ENCODE measurements at places on chromosomes 1 and 21. TPM values are rescaled to one million over a fixed set of nuclear protein-coding genes. Genes with fewer than 3 reads are reported as not detected.

DNA sequence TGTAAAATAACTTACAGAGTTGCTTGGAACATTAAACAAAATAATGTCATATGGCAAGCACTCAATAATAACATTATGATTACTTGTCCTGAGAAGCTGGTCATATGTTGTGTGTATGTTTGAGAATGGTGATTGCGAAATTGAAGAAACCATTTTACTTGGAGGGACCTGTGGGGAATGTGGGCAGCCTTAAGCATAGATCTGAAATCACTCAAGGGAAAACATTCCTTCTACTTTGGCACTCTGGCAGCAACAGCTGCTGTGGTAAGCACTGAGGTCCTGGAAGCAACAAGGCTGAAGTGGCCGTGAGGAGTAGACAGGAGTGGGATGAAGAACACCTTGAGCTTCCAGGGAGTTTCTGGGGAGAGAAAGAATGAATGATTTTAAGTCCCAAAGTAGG, 165.4 kb upstream of the ADAMTS5 start:
- no peak for DNase-seq

DNA sequence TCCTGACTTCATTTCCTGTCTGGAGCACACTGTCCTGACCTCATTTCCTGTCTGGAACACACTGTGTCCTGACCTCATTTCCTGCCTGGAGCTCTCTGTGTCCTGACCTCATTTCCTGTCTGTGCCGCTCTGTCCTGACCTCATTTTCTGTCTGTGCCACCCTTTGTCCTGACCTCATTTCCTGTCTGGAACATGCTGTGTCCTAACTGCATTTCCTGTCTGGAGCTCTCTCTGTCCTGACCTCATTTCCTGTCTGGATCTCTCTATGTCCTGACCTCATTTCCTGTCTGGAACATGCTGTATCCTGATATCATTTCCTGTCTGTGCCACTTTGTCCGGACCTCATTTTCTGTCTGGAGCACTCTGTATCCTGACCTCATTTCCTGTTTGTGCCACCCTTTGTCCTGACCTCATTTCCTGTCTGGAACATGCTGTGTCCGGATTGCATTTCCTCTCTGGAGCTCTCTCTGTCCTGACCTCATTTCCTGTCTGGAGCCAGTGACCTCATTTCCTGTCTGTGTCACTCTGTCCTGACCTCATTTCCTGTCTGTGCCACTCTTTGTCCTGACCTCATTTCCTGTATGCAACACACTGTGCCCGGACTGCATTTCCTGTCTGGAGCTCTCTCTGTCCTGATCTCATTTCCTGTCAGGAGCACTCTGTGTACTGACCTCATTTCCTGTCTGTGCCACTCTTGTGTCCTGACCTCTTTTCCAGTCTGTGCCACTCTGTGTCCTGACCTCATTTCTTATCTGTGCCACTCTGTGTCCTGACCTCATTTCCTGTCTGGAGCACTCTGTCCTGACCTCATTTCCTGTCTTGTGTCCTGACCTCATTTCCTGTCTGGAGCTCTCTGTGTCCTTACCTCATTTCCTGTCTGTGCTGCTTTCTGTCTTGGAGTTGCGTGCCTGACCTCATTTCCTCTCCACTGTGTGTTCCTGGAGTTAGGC, 27.6 kb downstream of the SKI start:
- no peak for DNase-seq

- no peak for DNase-seq
Observed at GRCh38 chr21:34715518-34715917, 46.7 kb downstream of the CLIC6 start.

- DNase-seq, result no peak
Observed at GRCh38 chr21:28333578-28334075, 659.0 kb downstream of the LTN1 start.

DNA sequence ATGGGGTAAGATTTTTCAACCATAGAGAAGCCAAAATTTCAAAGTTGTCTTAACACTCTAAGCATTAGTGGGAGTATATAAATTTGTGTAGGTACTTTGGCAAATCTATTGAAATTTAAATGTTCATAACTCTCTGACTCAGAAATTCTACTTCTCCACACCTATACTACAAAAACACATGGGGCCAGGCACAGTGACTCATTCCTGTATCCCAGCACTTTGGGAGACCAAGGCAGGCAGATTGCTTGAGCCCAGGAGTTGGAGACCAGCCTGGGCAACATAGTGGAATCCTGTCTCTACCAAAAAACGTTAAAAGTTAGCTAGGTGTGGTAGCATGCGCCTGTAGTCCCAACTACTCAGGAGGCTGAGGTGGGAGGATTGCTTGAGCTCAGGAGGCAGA, 41.3 kb upstream of the RAVER2 start:
- DNase-seq, result no peak

DNA sequence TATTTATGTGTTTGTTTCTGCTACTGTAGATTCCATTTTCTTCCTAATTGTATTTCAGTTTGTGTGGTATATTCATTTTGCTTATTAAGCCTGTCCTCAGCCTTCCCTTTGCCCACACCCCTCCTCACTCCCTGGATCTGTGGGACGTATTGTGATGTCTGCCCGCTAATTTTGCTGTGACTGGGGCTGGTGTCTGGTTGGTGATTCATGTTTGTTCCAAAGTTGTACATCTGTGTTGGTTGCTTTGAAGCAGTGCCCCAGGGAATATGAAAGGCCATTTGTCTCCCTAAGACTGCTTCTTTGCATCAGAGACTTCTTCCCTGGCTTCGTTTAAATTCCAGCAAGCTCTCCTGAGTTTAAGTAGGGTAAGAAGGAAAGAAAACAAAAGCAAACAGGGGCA, 289.5 kb upstream of the SGIP1 start:
- no peak for DNase-seq

DNA sequence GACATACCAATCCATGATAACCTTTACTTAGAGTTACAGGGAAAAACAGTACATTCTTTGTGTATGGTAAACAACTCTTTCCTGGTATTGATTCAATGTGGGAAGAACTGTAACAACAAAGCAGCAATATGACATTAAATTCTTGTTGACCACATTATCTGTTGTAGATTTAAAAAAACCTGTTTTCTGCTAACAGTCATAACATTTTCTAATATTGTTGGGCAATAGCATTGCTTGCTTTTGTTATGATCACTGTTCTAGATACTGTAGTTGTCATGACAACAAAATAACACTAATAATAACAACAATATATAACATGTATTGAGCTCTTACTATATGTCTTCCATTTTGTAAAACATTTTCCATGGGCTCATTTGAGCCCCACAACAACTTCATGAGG, 54.2 kb downstream of the PDE4B start:
- no peak for DNase-seq

DNA sequence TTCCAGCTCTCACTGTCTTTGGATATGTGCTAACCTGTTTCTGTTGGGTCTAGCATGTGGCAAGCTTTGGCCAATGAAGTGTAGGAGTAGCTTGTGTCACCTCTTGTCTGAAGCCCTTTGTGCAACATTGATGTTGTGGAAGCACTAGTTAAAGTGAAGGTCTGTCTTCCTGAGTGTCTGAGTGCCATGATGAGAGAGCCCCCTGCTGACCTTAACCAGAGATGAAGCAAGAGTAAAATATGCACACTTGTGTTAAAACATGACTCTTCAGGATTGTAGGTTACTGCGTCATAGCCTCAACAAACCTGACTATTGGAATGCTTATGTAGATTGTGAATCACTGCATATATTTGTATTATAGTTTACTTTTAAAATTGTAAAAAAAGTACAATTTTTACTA, 103.7 kb downstream of the NCAM2 start:
- no peak for DNase-seq

GRCh38 chr1:19644395-19644680, 227 bp downstream of the NBL1 start:
- DNase-seq, result no peak

DNA sequence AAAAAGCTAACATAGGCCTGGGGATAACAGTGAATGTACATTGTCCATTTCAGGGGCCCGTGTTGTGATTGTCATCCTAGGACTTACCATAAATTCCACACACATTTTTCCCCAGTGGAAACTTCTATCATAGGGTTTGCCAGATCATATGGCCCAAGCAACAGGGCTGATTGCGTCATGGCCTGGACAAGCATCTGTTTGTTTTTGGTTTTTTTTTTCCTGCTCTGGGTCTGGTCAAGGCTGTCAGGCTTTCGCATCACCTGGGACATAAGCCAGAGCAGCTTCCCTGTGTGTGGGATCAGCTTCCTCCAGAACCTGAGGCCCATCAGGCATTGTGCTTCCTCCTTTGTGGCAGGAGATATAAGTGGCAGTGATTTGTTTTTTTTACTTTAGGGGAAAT, 598.5 kb upstream of the USP24 start:
- DNase-seq, result peak; percentile 44

DNA sequence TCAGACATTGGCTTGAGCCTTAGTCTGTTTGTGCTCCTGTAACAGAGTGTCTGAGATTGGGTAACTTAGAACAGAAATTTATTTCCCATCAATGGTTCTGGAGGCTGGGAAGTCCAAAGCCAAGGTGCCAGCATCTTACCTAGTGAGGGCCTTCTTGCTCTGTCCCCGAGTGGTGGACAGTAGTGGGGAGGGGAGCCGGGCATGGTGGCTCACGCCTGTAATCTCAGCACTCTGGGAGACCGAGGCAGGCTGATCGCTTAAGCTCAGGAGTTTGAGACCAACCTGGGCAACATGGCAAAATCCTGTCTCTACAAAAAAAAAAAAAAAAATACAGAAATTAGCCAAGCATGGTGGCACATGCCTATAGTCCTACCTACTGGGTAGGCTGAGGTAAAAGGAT, 336.5 kb upstream of the VAMP3 start:
- no peak for DNase-seq

DNA sequence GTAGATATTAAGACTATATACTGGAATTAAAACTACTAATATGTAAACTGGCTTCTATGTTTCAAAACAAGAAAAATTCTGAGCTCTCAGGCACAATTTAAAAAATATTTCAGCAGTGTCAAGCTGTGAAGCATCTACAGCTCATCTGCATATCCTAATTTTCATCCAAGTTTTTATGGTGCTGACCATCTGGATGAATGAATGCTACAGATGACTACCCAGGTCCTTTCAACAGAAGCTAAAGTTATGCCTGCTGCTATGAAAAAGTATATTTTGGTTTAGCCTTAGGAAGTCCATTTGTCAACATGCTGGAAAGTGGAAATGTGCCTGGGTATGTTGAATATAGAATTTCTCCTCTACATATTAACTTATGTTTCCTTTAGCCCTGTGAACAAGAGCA, 206.9 kb downstream of the NEGR1 start:
- DNase-seq, result no peak

DNA sequence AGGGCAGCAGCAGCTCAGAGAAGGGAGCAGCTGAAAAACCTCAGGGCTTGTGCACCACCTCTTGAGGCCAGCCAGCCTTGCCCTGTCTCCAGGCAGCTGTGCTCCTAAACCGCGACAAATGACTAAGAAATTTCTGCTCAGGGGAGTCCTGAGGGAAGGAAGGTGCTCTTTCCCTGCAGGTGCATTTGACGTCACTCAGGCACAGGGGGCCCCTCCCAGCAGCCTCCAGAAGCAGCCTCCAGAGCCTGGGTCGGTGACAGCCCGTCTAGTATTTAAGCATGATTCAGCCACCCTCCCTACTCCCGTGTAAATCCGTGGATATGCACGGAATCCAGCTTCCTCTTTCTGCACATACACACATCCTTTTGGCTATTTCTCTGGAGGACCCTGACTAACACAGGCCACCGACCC, 560.5 kb downstream of the KIF26B start:
- DNase-seq, result no peak

- DNase-seq, result no peak
Observed at GRCh38 chr1:115594600-115594999, 47.2 kb upstream of the VANGL1 start.

DNA sequence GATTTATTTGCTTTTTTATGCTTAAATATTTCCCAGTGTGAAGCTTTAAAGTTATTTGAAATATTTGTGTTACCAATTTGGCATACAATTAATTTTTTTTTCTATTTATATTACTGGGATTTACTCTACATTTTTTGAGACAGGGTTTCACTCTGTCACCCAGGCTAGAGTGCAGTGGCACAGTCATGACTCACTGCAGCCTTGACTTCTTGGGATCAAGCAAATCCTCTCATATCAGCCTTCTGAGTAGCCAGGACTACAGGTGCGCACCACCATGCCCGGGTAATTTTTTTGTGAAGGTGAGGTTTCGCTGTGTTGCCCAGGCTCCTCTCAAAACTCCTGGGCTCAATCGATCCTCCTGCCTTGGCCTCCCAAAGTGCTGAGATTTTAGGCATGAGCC, 39.5 kb downstream of the BACH1 start:
- DNase-seq, result no peak

GRCh38 chr1:153350321-153350957, 1.8 kb upstream of the PGLYRP4 start:
- no peak for DNase-seq

GRCh38 chr1:236342403-236343245, 51.5 kb upstream of the EDARADD start:
- no peak for DNase-seq

DNA sequence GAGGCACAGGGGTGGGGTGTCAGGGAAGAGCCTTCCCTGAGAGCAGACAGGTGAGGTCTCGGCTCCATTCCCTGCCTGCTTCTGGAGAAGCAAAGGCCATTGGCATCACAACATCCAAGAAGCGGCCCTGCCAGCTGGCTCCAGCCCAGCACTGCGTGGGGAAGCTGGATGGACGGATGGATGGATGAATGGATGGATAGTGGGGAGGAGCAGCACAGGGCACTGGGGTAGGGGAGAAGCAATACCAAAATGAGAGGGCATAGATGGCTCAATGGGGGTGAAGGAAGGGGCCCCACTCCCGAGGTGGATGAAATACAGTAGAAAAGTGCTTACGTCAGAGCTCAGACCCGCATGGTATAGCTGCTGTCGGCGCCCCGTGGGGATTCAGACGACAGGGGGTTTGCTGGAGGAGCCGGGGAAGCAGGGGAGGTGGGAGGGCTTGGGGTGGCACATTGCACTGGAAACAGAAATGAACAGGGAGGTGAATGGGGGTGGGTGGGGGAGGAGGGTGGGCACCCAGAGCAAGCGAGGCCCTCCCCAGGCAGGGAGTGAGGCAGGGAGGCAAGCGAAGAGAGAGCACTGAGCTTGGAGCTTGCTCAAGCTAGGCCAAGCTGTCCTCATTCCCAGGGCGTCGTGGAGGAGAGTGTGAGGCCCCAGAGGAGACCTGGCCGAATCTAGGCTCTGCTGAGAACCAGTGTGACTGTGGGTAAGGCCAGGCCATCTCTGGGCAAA, 9.5 kb upstream of the GOLT1A start:
- no peak for DNase-seq

DNA sequence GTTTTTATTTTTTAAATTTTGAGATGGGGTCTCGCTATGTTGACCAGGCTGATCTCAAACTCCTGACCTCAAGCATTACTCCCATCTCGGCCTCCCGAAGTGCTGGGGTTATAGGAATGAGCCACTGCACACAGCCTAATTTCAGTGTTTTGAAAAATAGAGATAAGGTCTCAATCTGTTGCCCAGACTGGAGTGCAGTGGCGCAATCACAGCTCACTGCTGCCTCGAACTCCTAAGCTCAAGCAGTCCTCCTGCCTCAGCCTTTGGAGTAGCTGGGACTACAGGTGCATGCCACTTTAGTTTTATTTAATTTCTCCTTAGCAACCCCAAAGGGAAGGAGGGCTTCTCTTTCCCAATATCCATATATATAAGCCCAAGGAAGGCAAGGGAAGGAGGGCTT, 63.7 kb upstream of the LPGAT1 start:
- no peak for DNase-seq

- DNase-seq, result no peak
Observed at GRCh38 chr1:234452406-234452965, 26.5 kb downstream of the TARBP1 start.

The VAV3 gene
- total RNA-seq, result 57.5 TPM

The LCE6A gene
- total RNA-seq, result not detected

The SLC2A5 gene
- 1.1 TPM for total RNA-seq

The GPR37L1 gene
- 0.10 TPM for total RNA-seq

The SH2D5 gene
- 0.49 TPM for total RNA-seq

The GBP1 gene
- 39.3 TPM for total RNA-seq

The TINAGL1 gene
- 218 TPM for total RNA-seq

The NTRK1 gene
- total RNA-seq, result 1.7 TPM

The SLC16A4 gene
- 3.3 TPM for total RNA-seq

Measured in ureter (tissue), 1 donor.